ENCODE measurements at places on chromosomes 6 and 20. TPM values are rescaled to one million over a fixed set of nuclear protein-coding genes. Genes with fewer than 3 reads are reported as not detected.

- no peak for DNase-seq
Measured at GRCh38 chr6:83403191-83403590, 27.7 kb downstream of the ME1 start.

- DNase-seq = no peak
Measured at GRCh38 chr6:114085211-114085610, 114.3 kb upstream of the HDAC2 start.

DNA sequence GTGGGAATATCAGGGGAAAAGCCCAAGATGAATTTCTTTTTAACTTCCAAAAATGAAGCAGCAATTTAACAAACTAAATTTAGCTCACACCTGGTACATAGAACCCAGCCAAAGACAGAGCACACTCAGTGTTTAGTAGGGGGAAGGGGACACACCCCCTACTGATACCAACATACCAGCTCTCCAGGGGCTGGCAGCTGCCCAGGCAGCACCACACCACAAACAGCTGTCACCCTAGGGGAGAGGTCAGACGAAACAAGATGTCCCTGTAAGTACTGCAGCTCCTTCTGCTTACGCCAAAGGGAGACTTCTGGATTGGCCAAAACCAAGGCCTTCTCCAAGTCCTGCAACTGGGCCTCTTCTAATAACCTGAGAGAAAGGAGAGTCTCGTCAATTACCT is 26.0 kb downstream of the MDN1 start:
- no peak for DNase-seq

DNA sequence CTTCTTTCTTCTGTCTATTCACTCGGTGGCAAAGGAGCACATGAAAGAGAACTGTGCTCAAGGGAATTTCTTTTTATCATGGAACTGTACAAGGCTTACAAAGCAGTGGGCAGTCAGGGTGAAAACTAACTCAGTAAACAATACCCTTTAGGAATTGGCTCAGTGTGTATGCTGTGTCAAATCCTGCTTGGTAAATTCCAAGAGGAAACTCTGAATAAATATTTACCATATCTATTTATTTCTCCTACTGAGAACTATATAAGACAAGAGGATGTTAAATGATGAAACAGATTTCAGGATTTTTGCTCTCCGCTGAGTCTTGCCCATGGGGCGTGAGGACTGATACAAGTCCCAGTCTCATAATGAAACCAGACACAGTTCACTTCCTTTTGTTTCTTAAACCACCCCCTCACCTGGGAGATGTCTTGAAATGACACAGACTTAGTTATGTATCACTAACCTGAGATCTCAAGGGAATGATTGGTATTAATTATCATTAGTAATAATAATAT is 188.8 kb downstream of the BACH2 start:
- peak; percentile 37 for DNase-seq

DNA sequence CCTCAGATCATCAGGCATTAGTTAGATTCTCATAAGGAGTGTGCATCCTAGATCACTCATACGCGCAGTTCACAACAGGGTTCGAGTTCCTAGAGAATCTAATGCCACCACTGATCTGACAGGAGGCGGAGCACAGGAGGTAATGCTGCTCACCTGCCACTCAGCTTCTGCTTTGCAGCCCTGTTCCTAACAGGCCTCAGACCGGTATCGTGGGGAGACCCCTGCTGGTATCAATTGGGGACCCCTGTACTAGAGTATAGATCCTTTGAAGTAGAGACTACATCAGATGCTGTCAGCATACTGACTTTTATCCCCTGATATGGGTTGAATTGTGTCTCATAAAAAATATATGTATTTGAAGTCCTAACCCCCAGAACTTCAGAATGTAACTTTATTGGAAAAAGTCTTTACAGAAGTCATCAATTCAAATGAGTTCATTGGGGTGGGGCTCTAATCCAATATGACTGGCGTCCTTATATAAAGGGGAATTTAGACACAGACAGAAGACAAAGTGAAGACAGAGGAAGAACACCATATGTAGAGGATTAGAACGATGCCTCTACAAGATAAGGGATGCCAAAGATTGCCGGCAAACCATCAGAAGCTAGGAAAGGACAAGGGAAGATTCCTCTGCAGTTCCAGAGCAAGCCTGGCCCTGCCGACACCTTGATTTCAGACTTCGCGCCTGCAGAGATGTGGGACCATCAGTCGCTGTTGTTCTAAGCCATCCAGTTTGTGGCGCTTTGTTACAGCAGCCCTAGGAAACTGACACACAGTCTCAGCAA is 104.4 kb upstream of the BTBD3 start:
- DNase-seq = no peak

GRCh38 chr6:166619912-166620311 is 7.1 kb downstream of the RPS6KA2 start:
- DNase-seq = no peak

- DNase-seq = peak; percentile 19
Measured at GRCh38 chr6:138957484-138957883, 30.6 kb downstream of the REPS1 start.

HLA-DQA1 gene
- 98.1 TPM for polyA plus RNA-seq

FAM229B gene
- not detected for polyA plus RNA-seq

Measured in CD14-positive monocyte (primary cell).